GM12891 (cell line): ENCODE measurements at places on chromosomes 2 and 18.

DNA sequence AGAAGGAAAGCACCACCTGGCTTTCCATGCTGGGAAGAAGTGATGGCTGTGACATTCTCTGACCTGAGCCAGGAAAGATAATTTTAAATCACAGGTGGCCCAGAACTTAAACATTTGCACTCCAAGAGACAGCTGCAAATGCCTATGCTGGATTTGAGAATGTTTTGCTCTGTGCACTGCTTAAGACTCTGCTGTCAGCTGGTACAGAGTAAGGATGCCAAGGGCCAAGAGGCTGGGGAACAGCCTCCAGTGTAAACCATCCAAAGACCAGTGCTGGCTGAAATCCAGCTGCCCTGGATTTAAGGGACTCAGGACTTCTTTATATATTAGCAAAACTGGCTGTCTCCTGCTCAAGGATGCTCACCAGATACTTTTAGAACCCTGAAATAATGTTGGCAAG, 3.9 kb downstream of the HOXD8 start:
- DNase-seq, result no peak

- no peak for DNase-seq
These were observed 131.8 kb downstream of the DTNA start for GRCh38 chr18:34841891-34842290.

DNA sequence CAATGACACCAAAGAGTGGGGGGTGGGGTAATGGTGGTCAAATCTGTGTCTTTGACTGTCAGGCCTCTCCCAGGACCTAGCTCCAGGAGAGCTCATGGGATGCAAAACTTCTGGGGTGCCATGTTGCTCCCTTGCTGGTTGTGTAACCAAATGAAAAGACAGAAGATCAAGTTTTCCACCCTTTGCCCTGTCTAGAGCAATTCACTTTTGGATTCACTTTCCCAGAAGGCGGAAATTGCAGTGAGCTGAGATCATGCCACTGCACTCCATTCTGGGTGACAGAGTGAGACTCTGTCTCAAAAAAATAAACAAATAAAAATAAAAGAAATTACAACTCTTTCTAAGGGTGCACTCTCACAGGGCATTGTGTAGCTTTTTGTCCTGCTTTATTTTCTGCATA, 34.9 kb upstream of the PLA2R1 start:
- DNase-seq, result no peak

GRCh38 chr2:88606371-88607030, 20.8 kb downstream of the EIF2AK3 start:
- no peak for DNase-seq

- DNase-seq, result no peak
These were observed 50.6 kb downstream of the DNAJC10 start for GRCh38 chr2:182766626-182767025.

- DNase-seq, result no peak
These were observed 103.5 kb downstream of the KCNS3 start for GRCh38 chr2:17981936-17982335.

- no peak for DNase-seq
These were observed 24.9 kb upstream of the RMND5A start for GRCh38 chr2:86695053-86695691.

GRCh38 chr2:186709529-186710450, 15.9 kb downstream of the FAM171B start:
- no peak for DNase-seq

DNA sequence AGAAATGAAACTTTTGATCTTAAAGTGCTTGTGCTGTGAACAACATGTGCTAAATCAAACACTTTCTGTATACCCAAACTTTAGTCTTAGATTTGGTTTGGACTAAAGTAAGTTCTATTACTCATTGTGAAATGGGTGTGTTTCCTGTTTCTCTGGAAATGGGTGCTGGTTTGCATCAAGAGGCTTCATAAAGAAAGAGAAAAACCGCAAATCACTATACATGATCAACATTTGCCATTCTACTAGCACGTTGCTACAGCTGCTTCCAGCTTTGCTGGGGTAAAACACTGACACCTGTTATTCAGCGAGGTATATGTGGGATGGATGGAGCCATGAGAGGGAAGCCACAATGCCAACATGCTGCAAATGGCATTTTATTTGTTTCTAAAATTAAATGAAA, 547.0 kb upstream of the ACVR2A start:
- peak; percentile 8 for DNase-seq

DNA sequence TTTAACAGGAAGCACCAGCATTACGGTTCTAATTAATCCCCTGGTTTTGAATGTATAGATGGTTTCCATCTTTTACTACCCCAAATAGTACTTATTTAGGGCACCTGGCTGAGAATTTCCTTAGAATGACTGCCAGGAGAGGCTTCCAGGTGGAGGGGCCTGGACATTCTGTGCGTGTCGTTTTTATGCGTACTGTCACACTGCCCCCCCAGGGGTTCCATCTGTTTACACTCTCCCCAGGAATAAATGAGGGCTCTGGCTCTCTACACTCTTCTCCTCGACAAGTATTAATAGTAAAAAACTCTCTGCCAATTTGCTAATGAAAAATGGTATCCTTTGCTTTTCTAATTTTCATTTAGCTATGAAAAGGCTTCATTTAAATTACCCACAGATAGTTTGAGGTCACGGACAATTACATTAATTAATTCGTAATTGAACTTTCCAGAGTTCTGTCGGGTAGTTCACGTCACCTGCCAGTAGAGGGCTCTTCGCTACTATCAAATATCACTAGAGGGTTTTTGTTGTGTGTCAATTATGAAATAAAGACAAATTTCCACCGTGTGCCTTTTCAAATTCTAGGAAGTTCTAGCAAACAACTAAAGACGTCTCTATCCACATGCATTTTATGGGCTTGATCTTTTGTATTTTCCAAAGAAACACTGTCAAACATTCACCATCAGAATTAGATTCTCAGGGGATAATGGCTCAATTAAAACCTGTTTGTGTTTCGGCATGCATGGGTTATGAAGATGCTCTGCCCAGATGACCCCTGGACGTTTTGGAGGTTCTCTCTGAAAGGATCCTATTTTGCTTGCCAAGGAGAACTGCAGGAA, 88.8 kb upstream of the ASB18 start:
- DNase-seq, result no peak

DNA sequence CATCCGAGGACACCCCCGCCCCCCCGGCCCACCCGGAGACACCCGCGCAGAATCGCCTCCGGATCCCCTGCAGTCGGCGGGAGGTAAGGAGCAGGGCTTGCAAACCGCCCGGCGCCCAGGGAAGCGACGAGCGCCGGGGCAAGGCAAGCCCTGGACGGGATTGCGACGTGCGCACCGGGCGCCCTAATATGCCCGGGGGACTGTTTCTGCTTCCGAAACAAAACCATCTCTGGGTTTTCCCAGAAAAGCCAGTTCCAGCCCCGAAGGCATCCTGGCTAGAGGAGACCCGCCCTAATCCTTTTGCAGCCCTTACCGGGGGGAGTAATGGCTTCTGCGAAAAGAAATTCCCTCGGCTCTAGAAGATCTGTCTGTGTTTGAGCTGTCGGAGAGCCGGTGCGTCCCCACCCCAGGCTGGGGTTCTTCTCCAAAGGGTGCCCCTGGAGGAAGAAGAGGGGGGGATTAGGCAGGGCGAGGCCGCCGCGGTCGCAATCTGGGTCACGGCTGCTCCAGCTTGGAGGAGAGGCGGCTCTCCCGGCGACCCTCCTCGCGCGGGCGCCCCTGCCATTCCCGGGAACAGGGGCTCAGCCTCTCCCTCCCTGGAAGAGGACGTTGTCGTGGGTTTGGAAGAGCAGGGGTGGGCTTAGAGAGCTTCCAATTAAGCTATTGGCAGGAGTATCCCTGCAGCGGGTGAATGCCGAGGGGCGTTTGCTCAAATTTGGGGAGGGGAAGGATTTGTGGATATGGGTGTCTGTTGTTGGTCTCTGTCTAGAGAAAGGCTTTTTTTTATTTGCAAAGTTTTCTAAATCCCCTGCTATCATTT, 521 bp downstream of the MYCN start:
- DNase-seq, result peak; percentile 22

GRCh38 chr2:47344890-47345589, 57.9 kb upstream of the MSH2 start:
- DNase-seq, result no peak

- no peak for DNase-seq
These were observed 268.2 kb upstream of the TCF4 start for GRCh38 chr18:55856229-55856628.

DNA sequence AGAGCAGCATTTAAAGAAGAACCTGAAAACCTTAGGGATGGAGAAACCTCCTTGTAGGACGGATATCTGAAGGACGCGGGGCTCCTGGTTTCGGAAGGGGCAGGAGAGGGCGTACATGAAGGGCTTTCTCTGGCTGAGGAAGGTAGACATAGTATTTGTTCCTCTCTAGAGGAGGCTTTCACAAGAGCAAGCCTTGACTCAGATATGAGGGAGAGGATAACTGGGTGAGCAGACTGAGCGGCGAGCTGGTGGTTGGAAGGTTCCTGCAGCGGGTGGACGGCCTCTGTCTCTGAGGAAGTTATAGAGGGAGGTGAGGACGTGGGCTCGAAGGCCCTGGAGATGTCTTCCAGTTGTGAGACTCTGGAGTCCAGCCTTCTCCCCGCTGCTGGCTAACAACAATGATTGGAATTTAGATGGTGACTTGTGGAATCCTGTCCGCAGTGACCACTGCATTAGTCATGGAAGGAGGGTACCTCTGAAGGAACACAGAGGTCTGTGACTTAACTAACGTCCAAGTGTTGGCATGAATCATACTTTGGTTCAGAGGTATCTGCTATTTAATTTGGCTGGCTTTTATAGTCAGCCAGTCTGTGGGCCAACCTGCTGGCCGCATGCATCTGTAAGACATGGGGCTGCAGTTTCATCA, 80.9 kb downstream of the ASAP2 start:
- DNase-seq, result no peak

- no peak for DNase-seq
These were observed 187.4 kb upstream of the SLC8A1 start for GRCh38 chr2:40639320-40639719.

DNA sequence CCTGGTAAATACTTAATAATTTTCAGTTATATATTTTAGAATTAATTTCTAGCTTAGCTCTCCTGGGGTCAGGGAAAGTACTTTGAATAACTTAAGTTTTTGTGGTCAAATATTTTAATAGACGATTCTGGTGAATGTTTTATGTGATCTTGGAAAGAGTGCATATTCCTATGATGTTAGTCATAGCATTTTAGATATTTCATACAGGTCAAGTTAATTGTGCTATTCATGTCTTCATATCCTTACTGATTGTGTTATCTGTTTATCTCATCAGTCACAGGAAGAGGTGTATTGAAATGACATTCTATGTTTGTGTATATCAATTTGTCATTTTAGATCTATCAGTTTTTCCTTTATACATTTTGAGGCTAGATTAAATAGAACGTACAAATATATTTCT, 576.2 kb downstream of the CPS1 start:
- DNase-seq, result no peak

DNA sequence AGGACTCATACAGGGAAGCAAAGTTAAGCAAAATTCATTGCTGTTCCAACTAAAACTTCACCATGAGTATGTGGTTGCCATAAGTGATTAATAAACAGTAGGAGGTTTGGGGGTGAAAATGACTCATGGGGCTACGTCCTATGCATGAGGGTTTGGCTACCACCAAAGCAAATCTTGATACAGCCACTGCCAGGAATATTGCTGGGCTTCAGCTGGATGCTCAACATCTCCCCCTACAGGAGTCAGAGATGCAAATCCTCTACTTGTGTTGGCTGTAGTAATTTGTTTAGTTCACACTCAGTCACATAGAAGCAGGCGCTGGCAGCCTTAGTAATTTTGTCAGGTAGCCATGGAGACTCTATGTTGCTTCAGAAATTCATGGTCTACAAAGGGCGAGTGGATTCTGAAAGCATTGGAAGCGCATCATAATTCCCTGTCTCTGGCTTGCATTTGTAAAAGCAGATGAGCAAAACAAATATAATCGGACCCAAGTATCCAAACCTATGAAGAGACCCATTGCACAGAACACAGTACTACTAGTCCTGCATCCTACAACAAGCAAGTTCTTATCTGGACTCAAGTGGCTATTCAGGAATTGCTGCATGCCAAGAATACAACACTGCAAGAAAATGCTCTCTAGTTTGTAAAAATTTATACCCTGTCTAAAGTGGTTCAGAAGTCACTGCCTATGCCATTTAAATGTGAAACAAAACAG, 76.0 kb downstream of the CD28 start:
- DNase-seq, result no peak

GRCh38 chr18:27540111-27540510, 355.0 kb upstream of the CHST9 start:
- no peak for DNase-seq

- DNase-seq, result no peak
These were observed 35.4 kb upstream of the FSHR start for GRCh38 chr2:49189512-49190225.

- DNase-seq, result no peak
These were observed 8.7 kb upstream of the AAK1 start for GRCh38 chr2:69652206-69652605.
